ENCODE measurements at places on chromosomes 11 and 22.

GRCh38 chr11:131073167-131073566 is 156.9 kb upstream of the SNX19 start:
- DNase-seq, result no peak

GRCh38 chr11:129223701-129224149 is 31.6 kb upstream of the ARHGAP32 start:
- DNase-seq, result no peak

DNA sequence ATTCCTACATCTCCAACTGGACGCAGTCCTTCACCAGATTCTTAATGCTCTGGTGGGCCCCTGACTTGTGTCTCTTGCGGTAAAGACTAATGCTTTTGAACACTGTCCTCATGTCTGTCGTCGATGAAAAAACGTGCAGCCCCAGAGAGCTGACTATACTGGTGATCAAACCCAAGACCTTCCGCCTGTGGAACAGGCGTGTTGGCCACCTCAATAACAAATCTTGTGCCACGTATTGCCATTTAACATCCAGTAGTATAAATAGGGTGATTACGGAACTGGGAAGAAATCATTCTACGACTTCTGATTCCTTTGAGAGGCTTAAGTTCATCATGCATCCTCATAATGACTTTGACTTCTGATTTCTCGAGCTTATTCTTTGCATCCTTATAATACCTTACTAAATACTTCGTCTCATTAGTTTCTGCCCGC is 45.6 kb downstream of the OR4D9 start:
- DNase-seq, result no peak

DNA sequence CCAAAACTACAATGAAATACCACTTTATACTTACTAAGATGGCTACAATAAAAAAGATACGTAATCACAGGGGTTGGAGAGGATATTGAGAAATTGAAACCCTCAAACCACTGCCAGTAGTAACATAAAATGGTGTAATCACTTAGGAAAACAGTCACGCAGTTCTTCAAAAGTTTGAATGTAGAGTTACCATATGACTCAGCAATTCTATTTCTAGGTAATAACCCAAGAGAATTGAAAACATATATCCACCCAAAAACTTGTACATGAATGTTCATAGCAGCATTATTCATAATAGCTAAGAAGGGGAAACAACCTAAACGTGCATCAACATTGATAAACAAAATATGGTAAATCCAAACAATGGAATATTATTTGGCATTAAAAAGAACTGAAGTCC is 24.4 kb upstream of the PSMA1 start:
- DNase-seq, result no peak

DNA sequence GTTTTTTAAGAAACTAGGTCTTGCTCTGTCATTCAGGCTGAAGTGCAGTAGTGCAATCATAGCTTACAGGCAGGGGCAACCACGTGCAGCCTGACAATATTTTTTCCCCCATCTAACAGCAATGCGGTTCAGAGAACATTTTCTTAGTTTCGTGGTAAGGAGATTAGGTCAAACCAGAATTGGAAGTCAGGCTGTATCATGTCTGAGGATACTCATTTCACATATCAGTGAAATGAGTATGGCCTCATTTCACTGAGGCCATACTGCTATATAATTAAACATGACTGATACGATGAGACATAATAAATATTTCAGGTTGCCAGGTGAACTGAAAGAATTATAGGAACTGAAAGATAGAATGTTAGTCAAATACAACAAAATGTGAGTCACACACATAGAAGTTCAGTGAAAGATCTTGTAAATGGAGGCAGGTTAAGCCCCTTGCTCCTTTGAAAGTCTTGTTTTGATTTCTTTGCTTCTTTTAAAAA is 32.5 kb upstream of the IZUMO1R start:
- DNase-seq, result no peak

- no peak for DNase-seq
Measured at GRCh38 chr22:26892166-26893041, 235.0 kb downstream of the MIAT start.

GRCh38 chr11:129395432-129395831 is 19.8 kb downstream of the BARX2 start:
- no peak for DNase-seq

GRCh38 chr11:129749141-129749540 is 66.5 kb upstream of the TMEM45B start:
- DNase-seq, result no peak

- no peak for DNase-seq
Measured at GRCh38 chr11:61917334-61918109, at the start of gene RAB3IL1. Gene RAB3IL1 (minus strand): TSS chr11:61917566. CDS start chr11:61917367, 199 bp downstream.

GRCh38 chr22:47620391-47620790 is 857.9 kb downstream of the TBC1D22A start:
- DNase-seq, result no peak

GRCh38 chr22:31378123-31378522 is 21.3 kb upstream of the DRG1 start:
- no peak for DNase-seq

GRCh38 chr22:23196165-23196564 is 15.9 kb downstream of the BCR start:
- no peak for DNase-seq

DNA sequence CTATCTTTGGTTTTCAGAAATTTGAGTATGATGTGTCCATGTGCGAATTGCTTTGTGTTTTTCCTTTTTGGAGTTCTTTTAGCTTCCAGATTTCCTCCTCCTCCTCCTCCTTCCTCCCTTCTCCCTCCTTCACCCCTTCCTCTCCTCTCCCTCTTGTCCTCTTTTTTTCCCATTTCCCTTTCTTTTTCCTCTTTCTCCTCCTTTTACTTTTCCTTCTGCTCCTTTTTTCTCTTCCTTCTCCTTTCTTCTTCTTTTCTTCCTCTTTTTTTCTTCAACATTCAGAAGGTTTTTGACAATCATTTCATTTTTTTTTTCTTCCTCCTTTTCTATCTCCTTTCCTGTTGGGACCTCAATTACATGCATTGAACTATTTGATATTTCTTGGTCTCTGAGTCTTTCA is 104.9 kb downstream of the TMEM135 start:
- no peak for DNase-seq

- DNase-seq, result no peak
Measured at GRCh38 chr11:72316984-72317383, 73.0 kb upstream of the PHOX2A start.

DNA sequence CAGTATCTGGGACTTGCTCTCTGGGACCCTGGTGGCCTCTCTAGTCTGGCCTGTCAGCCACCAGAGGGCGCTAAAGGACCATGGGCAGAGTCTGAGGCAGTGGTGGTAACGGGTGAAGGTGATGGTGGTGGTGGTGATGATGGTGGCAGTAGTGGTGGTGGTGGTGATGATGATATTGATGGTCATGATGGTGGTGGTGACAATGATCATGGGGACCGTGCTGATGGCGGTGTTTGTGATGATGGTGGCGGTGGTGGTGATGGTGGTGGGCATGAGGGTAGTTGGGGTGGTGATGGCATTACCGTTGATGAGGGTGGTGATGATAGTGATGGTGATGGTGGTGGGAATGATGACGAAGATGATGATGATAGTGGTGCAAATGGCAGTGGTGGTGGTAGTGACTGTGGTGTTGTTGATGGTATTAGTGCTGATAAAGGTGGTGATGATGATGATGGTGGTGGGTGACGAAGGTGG is 16.0 kb downstream of the TRPM5 start:
- no peak for DNase-seq

GRCh38 chr11:65420979-65421793 is 1.4 kb upstream of the NEAT1 start:
- peak; percentile 97 for DNase-seq

DNA sequence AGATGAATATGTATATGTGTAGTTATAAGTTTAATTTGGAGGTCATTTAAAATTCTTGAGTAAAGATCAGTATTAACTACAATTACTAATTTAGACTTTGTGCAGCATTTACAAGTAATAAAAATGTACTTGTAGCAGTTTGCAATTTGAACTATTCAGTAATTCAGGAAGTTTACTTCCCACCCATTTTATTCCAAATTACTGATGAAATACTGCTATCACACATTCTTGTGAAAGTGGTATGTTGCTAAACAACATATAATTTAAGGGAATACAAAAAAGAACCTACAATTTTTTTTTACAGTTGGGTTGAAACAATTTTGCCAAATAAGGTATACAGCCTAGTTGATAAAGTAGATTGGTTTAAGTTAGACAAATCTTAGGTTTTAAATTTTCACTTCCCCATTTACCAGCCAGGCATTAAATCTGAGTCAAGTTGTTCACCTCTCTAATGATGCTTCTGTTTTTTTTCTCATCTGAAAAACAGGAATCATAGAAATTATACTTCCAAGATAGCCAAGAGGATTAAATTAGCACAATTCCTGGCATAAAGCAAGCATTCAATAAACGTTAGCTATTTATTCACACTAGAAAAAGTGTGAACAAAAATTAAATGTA is 45.3 kb downstream of the ZBTB44 start:
- no peak for DNase-seq

GRCh38 chr11:67352546-67353316 is 615 bp downstream of the POLD4 start:
- DNase-seq, result no peak

DNA sequence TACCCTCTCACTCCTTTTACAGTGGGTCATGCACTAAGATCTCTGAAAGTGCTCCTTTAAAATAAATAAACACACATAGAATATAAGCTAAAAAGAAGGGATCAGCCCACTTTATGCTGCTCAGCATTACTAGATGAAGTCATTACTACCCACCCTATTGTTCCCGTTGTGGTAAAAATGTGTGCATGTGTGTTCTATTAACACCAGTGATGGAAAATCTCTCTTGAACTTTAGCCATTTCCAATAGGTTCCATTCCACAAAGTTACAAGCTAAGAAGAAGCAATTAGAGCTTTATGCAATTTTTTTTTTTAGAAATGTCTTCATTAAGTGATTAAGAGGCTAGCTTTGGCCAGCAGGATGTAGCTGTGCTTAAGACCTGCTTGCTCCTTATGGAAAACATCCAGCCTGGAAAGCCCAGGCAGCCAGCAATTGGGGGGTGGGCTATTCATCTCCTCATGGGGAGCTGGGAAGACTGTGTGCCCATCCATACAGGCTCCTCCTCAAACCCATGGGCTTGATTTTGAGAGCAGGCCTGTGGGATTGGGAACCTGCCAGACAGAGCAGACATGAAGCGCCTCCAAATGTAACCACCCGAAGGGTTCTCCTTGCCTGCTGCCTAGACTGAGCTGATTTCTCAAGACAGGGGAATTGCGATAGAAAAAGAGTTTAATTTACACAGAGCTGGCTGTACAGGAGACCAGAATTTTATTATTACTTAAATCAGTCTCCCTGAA is 92.9 kb upstream of the PARVA start:
- DNase-seq, result peak; percentile 32

GRCh38 chr11:133705074-133705648 is 140.2 kb downstream of the SPATA19 start:
- no peak for DNase-seq

DNA sequence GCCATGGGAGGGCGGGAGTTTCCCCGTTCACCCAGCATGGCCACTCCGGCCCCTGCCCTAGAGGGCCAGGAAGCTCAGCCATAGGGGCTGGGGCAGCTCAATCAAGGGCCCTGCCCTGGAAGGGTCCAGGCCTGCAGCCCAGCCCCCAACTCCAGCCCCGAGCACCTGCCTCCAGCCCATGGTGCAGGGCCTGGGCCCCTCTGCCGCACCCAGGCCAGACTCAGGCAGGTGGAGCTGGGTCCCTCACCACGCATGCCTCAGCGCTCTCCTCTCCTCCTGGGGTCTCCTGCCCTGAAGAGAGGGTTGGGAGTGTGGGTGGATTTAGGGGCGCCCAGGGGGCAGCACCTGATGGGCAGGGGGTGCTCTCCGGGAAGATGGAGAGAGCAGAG is 13.1 kb downstream of the MLC1 start:
- no peak for DNase-seq

GRCh38 chr11:129295746-129296145 is 79.9 kb upstream of the BARX2 start:
- no peak for DNase-seq

DNA sequence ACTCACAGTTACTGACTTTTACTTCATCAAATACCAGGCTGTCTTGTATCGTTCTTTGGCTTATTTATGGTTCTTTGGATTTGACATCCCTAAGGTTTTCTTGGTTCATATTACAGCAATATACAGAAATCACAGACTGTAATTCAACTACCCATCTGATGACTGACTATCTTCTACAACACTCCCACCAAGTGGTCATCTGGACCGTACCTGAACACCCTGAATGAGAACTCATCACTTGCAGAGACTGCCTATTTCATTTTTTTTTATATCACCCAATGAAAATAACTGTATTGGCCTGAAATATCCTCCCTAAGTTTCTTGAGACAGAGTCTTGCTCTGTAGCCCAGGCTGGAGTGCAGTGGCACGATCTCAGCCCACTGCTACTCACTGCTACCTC is 9.5 kb upstream of the UPB1 start:
- DNase-seq, result no peak

DNA sequence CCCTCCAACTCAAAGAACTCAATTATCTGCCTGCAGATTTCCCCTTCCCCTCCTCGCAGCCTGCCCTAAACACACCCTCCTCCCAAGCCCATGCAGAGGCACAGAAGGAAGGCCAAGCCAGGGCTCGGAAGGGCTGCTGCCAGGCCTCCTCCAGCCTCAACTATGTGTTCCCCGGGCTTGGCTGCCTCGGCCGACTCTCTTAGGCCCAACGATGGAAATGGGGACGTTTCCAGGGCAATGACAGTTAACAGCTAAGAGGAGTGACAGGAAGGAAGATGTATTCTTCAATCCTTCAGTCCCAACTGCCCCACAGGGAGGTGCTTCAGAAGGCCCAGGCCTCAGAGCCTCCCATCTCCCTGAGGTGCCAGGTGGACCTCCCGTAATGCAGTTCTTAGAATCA is 104.0 kb upstream of the AKIP1 start:
- no peak for DNase-seq

DNA sequence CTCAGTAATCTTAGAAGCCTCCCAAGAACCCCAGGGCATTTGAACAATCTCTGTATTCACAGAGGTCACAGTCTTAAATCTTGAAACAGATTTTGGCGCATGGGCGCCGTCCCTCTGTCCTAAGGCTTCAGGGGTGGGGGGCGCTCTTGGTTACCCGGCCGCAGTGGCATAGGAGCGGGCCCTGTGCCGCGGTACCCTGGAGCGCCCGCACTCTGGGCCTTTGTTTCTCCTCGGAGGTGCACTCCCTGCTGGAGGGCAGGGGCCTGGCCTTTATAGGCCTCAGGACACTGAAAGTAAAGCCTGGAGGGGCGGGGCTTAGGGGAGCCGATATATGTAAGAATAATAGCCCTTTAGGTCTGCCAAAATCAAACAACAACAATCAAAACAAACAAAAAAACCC is 197.3 kb upstream of the FOLH1 start:
- no peak for DNase-seq

GRCh38 chr11:120012245-120012644 is 125.7 kb downstream of the TRIM29 start:
- DNase-seq, result no peak

- DNase-seq, result no peak
Measured at GRCh38 chr22:40486962-40487602, 116.7 kb downstream of the SGSM3 start.

- no peak for DNase-seq
Measured at GRCh38 chr22:46673662-46674236, 53.6 kb downstream of the GRAMD4 start.

GRCh38 chr22:33842006-33842354 is 78.3 kb downstream of the LARGE1 start:
- DNase-seq, result no peak
